Tibial nerve (tissue), 4 donors: ENCODE measurements at places on chromosomes 2 and 18.

- no peak for DNase-seq
These were observed 41.6 kb downstream of the DHRS9 start for GRCh38 chr2:169110916-169111315.

- no peak for DNase-seq
These were observed 97.2 kb upstream of the SCN7A start for GRCh38 chr2:166591226-166591625.

- no peak for DNase-seq
These were observed 224.5 kb upstream of the MGAT5 start for GRCh38 chr2:134029418-134029817.

DNA sequence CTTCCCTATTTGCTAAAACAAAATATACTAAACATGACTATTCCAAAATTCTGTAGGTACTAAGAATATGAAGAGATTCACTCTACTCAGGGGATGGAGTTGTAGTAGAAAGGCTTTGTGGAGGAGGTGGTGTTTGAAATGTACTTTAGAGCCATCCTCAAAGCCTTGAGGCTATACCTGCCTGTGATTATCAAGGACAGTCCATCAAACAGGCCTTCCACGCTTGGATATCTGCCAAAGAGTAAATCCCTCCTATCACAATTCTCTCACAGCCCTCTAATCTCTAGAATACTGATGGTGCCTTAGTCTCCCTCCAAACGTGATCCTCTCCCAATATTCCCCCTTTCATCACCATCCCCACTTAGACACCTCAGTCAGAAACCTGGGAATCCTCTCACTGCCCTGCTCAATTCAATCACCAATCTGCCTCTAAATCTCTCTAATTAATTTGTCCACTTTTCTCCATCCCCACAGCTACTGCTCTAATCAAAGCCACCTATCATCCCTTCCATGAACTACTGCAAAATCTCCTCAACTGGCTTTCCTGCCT, 13.1 kb downstream of the SOS1 start:
- no peak for DNase-seq

DNA sequence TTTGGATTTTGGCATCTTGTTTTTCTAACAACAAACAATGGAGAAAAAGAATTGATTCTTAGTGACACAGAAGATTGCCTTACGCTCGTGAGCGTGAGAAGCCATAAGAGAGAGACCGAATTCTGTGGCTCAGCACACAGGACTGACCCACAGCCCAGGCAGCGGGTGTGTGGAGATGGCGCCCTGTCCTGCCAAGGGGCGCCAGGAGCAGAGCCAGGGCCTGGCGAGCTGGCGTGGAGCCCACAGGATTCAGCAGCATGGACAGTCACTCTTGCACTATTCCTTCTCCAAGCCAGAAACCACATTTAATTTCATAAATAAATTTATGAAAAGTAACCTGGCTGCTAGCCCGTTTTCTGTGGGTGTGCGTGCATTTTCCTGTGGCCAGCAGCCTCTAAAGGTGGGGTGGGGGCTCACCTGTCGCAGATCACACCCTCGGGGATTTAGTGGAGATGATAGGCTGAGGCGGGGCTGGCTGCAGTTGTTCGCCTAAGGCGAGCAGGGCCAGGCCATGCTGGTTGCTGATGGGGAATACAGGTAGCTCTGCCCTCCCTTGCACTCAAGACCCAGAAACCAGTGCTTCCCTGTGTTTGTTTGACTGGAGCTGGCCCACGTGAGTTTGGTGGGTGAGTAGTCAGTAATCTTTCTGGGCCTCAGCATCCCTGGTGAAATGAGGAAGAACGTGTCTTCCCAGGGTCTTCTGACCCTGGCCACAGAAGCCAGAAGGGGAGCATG, 46.2 kb downstream of the FAM168B start:
- DNase-seq = no peak

- no peak for DNase-seq
These were observed 177.1 kb downstream of the TRABD2A start for GRCh38 chr2:84703831-84704230.

DNA sequence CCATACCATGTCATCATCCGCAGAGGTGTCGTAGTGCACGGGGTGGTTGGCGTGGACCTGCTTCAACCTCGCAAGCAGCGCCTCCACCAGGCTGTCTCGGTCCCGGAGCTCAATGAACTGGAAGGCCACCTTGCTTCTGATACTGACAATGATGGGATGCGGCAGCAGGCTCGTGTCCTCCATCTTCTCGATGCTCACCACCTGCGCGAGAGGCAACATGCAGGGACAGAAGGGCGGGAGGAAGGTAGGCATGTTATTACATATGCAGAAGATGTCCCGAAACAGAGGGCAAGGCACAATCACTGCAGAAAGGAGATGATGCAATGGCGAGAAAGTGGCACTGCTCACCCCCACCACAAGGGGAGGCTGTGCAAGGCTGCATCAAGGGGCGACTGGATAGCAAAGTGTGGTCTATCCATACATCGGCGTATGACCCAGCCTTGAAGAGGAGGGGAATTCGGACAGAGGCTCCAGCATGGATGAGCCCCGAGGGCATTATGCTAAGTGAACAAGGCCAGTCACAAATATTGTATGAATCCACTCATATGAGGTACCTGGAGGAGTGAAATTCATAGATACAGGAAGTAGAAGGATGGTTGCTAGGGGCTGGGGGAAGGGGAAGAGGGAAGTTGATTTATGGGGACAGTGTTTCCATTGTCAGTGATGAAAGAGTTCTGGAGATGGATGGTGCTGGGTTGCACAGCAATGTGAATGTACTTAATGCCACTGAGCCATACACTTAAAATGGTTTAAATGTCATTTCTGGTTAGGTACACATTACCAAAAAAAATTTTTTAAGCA, 36.6 kb downstream of the RPL31 start:
- DNase-seq = no peak

GRCh38 chr2:98701230-98701629, 29.7 kb downstream of the MGAT4A start:
- no peak for DNase-seq

- no peak for DNase-seq
These were observed 109.2 kb upstream of the CHRNA1 start for GRCh38 chr2:174873471-174873870.

DNA sequence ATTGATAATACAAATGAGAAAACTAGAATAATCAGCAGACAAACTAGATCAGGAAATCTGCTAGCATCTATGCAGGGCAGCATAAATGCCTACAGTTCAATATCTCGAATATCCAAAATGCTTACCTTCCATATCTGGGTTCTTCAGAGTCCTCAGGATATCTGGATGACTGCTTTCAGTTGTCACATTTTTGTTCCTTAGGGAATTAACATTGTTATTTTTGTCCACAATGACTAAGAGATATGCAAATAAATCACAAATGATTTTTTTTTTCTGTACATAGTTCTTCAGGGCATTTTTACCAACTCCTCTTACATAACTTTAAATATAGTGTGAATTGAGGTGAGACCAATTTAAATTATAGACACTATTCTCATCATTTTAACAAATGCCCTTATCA, 80.9 kb downstream of the AQP4 start:
- no peak for DNase-seq

- no peak for DNase-seq
These were observed 13.7 kb upstream of the PER2 start for GRCh38 chr2:238302087-238302486.

DNA sequence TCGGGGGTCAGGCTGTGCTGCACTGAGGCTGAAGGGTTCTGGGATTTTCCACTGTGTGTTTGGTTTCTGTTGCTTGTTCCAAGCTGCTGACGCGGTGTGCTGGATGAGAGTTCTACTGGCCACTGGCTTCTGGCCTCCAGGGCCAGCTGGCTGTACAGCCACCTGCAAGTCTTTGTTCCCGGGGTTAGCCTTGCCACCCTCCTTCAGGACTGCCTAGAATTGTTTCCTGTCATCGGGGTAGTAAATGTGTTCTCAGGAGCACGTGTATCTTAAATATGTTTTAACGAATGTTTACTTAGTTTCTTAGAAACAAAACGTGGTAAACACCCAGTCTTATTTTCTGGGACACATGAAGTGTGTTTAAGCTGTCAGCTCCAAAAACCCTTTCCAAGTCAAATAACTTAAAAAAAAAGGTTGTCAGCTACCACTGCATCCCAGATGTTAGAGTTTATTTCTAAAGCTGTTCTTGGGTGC, 231.2 kb downstream of the AGAP1 start:
- DNase-seq = peak; percentile 66

DNA sequence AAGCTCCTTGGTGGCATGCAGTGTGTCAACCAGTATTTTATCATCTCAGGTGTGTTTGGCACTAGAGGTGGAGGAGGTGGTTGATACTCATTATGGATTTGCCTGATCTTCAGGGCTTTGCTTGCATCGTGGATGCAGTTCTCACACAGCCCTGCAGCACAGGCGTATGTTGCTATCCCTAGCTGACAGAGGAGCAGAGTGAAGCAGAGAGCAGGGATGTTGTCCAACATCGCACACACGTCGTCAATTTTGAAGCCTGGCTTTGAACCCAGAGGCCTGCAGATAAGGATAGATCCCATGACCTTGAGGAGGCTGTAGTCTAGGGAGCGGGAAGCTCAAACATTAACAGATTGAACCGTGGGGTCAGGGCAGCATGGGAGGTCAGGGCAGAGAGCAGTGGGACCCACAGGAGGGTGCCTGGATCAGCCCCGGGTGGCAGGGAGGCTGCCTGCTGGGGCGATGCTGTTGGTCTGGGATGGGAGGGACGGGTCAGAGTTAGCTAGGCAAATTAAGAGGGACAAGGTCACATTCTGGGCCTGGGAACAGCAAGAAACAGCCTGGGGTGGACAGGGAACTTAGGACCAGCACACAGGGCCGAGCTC, 4.2 kb downstream of the RNF144A start:
- no peak for DNase-seq

DNA sequence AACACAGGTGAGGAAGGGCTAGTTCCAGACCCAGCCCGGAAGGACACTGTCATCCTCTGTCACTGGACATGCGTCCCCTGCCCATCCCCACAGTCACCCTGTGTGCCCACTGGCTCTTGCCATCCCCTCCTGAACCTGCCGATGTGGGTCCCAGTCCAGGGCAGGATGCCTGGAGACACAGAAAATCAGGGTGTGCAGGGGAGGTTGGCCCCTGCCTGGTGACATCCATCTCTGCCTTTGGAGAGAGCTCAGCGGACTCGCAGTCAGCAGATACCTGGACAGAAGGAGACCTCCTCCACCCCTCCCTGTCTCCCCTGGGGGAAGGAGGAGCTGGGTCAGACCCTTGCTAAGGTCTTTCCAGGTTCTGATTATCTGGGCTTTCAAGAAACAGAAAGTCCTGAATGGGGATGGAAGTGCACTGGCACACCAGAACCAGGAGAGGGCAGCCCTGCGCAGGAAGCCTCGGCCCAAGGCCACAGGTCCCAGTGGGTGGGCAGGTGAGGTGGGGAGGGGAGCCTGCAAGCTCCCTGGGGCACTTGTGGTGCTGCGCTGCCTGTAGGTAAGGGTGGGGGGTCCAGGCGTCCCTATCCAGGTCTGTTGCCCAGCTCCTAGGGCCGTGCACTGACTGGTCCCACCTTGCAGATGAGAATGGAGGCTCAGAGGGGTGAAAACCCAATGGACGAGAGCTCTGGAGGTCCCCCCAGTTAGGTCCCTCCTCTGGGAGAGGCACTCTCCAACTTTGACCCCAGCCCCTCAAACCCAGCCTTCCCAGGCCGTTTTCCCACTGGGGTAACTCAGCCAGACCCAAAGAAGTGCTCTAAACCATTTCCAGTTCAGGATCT, 9.7 kb upstream of the OTOS start:
- DNase-seq = no peak

DNA sequence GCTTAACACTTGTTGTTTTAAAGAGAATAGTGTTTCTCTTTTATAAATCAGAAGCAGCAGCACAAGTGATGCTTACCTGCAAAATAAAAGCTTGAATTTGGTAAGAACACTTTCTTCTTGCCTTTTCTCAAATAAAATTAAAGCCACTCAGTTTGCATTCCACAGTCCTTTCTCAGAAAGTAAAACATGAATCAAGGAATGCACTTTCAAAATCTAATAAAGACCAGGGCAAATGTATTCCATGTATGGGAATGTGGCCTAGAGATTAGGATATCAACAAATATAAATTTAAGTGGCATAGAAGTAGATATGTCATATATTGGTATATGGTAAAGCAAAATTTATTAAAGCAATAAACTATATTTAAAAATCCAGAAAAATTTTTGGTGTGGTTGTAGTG, 352.8 kb downstream of the THSD7B start:
- no peak for DNase-seq

- no peak for DNase-seq
These were observed 145.5 kb upstream of the CTAGE1 start for GRCh38 chr18:22563164-22563583.

DNA sequence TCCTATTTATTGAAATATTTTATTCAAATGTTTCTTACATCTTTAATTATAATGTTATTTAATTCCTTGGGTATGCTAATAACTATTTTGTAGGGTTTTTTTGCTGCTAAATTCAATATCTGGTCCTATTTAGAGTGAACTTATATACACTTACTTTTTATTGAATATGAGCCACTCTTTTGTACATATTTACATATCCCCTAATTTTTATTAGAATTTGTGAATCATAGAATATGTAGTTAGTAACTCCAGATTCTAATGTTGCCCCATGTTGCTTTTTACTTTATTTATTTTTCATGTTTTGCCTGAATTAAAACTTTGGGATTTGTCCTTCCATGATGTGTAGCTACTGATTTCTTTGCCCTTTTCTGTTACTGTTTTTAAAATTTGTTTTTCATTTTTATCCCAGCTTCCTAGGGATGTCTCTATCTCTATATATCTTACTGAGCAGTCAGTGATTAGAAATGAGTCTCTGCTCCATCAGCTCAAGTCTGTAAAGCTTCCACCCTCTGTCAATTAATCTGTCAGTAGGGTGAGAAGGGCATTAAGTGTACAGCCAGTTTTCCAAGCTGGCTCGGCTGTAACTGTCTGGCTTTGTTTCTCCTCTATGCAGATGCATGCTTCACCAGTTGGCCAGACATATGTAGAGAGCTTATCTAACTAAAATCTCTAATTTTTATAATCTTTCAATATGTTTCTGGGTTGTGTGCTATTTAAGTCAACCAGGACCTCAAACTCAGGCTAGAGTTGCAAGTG, 256.9 kb downstream of the CDH19 start:
- no peak for DNase-seq

- no peak for DNase-seq
These were observed 11.0 kb upstream of the RNF144A start for GRCh38 chr2:6906165-6906741.

DNA sequence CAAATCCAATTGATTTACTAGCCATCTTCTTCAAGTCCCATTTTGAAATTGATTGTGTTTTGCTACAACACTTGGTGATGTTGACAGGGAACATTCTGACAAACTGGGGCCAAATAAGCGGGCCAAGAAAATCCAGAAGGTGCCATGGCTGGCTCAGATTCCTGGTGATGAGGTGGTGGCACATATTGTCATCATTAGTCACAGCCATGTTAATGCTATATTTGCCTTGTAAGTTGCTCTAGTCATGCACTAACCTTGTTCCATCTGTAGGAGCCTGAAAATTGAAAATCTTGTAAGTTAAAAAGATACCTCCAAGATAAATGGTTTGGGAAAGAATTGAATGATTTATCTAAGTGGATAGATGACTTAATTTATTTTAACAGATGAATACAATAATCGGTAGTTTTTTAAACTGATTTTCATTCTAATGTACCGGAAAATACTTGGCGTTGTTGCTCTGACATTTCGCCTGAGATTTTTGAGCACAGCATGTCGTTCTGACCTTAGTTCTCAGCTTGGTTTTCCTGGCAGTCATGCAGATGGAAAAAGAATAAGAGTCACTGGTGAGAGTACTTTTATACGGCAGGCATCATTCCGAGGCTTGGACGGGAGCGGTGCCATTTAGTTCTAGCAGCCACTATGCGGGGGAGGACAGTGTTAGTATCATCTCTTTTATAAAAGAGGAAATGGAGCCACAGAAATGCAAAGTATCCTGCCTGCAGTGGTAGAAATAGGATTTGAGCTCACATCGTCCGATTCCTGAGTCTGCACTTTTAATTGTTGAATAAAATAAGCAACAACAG, 133.9 kb downstream of the ZNF532 start:
- peak; percentile 68 for DNase-seq

GRCh38 chr2:102083393-102083703, 59.2 kb upstream of the IL1R1 start:
- no peak for DNase-seq
